Memory B cell (primary cell): ENCODE measurements at places on chromosomes 2 and 18.

DNA sequence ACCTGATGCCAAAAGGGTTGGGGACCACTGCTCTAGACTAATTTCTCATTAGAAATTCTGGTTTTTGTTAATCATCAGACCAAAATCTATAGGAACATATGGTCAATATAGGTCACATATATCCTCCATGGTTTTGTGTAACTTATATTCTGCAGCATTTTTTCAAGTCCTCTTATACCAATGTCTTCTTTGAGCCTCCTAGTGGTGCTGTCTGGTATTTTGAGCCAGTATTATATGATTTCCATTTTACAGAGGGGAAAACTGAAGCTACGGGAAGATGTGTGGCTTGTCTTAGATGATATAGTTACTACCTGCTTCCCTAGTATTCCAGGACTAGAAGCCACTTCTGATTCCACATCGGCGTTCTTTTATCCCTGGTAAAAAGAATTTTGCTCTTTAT is 13.8 kb downstream of the MAPK4 start:
- DNase-seq = no peak

- DNase-seq = no peak
Observed at GRCh38 chr18:1895456-1896185, 675.7 kb downstream of the METTL4 start.

GRCh38 chr2:65129286-65129825 is 550 bp downstream of the RAB1A start:
- peak; percentile 5 for DNase-seq

- no peak for DNase-seq
Observed at GRCh38 chr18:48820483-48821250, 130.1 kb downstream of the SMAD7 start.
